OCI-LY7 (cell line): ENCODE measurements at places on chromosomes 1 and 21.

DNA sequence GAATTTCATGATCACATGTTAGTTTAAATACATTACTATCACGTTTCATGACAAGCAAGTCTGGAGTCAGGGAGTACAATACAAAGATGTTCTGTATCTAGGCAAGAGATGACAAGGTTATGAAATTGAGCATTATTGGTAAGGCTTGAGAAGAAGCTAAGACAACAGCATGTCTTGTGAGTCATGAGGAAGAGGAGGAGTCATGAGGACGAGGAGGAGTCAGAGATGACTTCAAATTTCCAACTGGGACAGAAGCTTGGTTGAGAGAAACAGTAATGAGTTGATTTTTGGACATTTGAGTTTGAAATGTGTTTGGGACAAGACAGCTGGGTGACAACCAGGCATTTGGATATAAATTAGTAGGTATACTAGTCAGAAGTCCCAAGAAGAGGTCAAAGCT, 4.3 kb upstream of the UBE2U start:
- DNase-seq = no peak

DNA sequence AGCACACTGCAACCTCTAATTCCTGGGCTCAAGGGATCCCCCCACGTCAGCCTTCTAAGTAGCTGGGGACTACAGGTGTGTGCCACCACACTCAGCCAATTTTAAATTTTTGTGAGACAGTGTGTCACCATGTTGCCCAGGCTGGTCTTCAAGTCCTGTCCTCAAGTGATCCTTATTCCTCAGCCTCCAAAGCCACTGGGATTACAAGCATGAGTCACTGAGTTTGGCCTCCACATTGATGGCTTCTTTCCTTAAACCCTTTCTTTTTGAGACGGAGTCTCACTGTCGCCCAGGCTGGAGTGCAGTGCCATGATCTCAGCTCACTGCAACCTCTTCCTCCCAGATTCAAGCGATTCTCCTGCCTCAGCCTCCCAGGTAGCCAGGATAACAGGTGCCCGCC, 7.6 kb downstream of the KPNA6 start:
- no peak for DNase-seq

GRCh38 chr1:198167436-198167934, 10.7 kb downstream of the NEK7 start:
- peak; percentile 33 for DNase-seq

- no peak for DNase-seq
These were observed 7.7 kb downstream of the AHDC1 start for GRCh38 chr1:27596261-27596660.

DNA sequence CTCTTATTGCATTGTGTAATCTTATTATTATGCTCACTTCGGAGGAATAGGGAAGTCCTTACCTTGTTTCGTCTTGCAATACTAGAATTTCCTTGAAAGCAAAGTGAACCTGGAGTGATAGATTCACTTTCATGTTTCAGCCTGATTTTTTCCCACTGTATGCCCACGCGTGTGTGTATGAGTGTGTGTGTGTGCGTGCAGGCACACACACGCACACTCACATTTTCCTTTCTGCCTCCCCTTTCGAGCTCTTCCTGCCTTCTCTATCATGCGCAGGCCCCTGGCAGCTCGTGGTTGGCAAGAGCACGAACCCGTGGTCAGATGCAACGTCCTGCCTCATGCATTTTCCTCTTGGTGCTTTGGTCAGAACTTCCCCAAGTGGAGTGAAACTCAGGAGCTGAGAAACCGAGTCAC, at the start of gene GCSAML:
Gene GCSAML, plus strand, starts transcription at position 366 of the 414 bp plus-strand sequence. CDS start 58 bp downstream, outside the sequence.
- DNase-seq = no peak

GRCh38 chr1:10399444-10399941, 629 bp downstream of the PGD start:
- DNase-seq = peak; percentile 26

DNA sequence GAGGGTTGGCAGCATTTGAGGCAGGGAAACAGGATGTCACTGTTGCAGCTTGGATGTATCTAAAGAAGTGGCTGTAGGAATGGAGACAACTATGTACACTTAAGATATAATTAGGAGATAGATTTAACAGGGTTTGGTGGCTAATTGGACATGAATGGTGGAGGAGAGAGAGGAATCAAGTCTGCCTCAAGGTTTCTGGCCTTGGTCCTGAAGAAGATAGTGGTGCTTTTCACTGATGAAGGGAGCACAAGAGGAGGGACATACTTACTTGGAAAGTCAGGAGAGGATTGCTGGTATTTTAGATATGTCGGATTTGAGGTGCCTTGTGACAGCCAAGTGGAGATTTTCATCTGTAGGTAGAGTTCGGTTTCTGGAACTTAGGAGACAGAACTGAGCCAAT, 123.9 kb downstream of the ST6GALNAC3 start:
- DNase-seq = no peak

- no peak for DNase-seq
These were observed 57.4 kb downstream of the PPP1R12B start for GRCh38 chr1:202405928-202406327.

DNA sequence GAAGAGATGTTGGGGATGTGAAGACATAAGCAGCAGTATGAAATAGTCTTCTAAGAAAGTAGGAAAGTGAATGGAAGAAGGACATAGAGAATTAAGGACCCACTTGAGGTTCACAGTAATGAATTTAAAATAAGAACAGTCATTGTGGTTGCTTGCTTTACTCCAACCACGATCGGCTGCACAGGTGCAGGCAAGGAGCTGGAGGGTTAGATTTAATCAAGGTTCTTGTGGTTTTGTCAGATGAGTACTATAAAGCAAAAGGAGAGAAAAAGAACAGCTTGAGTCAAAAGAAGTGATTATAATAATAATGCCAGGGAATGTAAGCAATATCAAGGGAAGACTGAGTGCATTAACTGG, 46.1 kb upstream of the RBM34 start:
- no peak for DNase-seq

- DNase-seq = no peak
These were observed 478.5 kb downstream of the ADGRL2 start for GRCh38 chr1:82279241-82279640.

DNA sequence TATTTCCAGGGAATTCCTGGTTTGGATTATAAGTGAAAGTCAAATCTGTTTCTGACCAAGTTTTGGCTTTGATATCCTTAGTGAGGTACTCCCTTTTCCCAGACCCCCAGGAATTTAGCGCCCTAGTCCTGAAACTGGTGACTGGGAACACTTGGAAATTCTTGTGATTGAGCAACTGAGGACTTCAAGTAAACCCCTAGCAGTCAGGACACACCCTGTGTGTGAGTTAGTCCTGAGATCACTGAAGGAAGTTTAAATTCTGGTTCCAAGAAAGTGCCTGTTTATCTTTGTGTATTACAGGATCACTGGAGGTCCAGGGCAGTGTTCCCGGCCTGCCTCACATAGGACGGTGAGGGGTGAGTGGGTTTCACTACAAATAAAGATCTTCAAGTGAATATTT, 95.1 kb upstream of the F3 start:
- no peak for DNase-seq

DNA sequence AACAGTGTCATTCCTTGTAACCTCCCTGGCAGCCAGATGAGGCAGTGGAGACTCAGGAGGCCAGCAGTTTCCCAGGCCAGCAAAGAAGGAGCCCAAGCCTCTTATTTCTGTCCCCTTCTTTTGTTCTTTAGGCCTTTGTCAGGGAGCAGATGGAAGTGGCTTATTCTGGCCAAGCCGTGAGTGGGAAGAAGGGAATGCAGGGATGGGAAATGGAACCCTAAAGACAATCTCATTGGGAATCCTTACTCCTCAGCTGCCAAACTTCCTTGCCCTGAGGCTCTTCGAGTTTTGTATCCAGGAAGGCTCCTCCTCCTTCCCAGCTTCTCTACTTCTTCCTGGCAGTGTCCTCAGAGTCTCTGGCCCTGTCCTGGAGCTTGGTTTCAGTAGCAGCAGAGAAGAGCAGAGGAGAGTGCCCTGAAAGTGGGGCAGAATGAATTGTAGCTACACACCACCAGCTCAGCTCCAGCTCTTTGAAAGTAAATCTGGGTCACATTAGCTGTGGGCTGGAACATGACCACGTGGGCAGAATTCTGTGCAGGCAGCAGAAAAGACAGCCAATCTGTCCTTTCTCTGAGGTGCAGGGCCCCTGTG, 63.9 kb downstream of the NDUFS5 start:
- DNase-seq = no peak

- no peak for DNase-seq
These were observed 103.6 kb downstream of the PSMG1 start for GRCh38 chr21:39079617-39080016.

- no peak for DNase-seq
These were observed 10.2 kb downstream of the AADACL4 start for GRCh38 chr1:12654004-12654567.

- DNase-seq = peak; percentile 52
These were observed 14.0 kb upstream of the CDA start for GRCh38 chr1:20574686-20575540.

DNA sequence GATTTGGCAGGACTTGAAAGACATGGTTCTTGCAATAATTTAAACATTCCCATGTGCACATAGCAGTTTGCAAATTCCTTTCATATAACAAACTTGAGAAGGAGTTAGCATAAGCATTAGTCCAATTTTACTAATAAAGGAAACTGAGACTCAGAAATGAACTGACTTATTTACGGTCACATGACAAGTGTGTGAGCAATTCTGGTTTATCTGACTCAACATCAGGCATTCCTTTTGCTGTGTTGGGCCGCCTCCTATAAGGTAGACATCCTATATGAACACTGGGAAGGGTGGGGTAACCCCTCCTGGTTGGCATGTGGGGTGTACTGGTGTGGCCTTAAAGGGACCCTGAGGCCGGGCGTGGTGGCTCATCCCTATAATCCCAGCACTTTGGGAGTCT, 8.5 kb upstream of the CPT2 start:
- no peak for DNase-seq

DNA sequence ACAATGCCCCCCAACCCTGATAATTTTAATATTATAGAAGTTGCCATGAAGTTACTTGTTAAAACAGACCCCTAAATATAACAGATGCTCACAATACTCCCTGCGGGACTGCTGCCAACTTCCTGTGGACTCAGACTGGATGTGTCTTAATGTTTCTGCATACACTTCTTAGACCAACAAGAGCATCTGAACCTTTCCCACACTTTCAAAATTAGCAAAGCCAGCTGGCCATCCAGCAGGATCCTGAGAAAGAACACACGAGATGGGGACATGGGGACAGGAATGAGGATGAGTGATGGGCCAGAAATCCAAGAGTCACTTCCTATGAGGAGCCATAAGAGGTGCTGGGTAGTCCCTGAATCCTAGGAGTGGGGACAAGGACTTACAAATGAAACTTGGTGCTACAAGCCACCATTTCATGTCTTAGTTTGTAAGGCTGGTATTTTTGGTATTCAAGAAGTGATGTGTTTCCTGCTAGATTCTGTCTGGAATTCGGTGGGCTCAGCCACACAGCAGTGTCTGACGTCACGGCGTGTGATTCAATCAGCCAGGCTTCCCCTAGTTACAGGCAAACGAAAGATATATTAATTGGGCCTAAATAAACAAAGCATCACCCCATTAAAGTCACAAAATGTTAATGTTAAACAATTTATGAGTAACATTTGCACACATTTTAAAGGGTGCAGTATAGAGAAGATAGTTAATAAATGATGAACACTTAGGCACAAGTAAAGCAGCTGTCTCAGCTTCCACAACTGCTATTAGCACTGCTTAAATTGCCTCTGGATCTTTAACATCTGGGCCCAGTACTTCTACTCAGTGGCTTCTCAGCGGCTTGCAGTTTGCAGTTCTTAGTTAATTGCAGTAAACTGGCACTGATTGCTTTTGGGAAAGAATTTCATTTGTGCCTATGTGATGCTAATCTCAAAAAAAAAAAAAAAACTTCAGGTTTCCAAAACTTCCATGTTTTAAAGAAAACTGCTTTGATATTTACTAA, 41.2 kb upstream of the RGS8 start:
- no peak for DNase-seq

DNA sequence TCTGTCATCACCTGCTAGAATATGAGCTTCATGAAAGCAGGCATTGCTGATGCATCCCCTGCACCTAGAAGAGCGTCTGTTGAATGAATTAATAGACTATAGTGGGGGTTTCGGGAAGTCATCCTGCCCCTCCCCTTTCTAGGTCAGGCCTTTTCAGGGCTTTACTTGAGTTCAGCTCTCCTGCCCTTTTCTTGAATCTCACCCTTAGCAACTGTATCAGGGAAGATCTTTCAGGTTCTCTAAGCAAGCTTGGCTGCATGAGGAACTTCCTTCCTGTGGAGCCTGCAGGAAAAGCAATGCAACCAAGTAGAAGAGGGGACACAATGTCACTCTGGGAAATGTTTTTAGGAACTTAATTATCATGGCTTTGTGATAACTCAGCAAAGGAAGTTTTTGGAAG, 27.2 kb upstream of the KIAA0040 start:
- peak; percentile 52 for DNase-seq

DNA sequence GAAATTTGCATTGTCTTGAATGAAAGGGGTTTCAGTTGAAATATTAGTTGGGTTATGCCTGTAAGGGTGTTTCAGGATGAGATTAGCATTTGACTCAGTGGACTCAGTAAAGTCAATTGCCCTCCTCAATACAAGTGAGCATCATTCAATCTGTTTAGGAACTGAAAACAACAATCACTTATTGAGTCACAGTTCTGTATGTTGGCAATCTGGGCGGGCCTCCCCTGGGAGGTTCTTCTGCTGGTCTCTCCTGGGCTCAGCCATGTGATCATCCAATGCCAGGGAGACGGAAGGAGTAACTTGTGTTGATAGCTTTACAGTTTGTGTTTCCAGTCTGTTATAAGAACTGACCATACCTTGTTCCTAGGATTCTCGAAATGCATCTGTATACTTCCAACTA, 262.9 kb upstream of the RUNX1 start:
- no peak for DNase-seq

DNA sequence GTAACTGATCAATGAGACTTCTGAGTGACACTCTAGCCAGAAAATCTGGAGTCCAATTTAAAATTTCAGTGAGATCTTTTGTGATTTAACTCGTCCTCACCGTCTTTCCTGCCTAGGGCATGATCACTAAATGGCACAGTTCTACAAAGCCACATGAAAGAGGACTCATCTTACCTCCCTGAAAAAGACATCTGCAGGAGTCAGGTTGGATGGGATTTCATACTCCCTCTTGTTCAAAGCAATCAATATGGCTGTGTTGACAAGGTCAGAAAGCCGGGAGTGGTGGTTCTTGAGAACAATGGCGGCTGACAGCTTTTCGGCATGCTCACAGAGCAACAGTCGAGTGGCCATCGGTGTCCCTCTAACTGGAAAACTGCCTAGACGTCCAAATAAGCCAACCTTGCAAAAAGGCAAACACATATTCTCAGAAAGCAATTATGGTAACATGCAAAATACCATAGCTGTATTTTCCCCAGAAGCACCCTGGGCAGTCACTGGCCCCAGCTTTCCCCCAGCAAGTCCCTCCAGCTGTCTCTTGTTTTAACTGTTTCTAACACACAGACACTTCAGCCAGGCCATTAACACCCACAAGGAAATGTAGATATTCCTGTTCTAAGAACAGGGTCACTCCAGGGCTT, 36.6 kb upstream of the ACTA1 start:
- DNase-seq = no peak

- no peak for DNase-seq
These were observed 198.9 kb downstream of the HS2ST1 start for GRCh38 chr1:87113313-87113712.
